Keratinocyte (primary cell): ENCODE measurements at places on chromosomes 6 and 20. TPM values are rescaled to one million over a fixed set of nuclear protein-coding genes. Genes with fewer than 3 reads are reported as not detected.
A peak's percentile ranks its signal among the peaks of the same experiment; 100 is the strongest.

DNA sequence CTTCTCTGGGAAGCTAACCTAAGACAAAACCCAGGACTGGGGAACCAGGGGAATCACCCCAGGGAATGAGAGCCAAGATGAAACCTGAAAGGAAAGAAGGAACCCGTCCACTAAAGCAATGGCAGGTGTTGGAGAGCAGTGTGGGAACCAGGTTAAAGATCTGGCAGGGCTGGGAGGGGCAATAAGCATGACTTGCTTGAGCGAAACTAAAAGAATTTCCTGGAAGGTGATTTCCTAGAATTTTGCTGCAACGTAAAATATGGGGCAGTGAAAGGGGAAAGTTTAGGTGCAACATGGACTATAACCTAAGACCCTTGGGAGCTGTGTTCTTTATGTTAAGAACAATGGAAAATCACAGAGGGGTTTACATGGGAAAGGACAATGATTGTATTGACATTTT, 126.2 kb upstream of the SSTR4 start:
- no peaks in the 10 kb centered on the region for H3K4me1 ChIP-seq
- peaks cover 6% of the 10 kb centered on the region for H3K27me3 ChIP-seq
- H3K36me3 ChIP-seq, result no peaks in the 10 kb centered on the region
- H3K4me3 ChIP-seq, result no peak overlapping the region
- H3K27ac ChIP-seq, result no peak overlapping the region

GRCh38 chr6:139919107-139920026, 544.9 kb upstream of the CITED2 start:
- H3K4me1 ChIP-seq, result no peaks in the 10 kb centered on the region
- no peaks in the 10 kb centered on the region for H3K36me3 ChIP-seq
- no peak overlapping the region for H3K27ac ChIP-seq

DNA sequence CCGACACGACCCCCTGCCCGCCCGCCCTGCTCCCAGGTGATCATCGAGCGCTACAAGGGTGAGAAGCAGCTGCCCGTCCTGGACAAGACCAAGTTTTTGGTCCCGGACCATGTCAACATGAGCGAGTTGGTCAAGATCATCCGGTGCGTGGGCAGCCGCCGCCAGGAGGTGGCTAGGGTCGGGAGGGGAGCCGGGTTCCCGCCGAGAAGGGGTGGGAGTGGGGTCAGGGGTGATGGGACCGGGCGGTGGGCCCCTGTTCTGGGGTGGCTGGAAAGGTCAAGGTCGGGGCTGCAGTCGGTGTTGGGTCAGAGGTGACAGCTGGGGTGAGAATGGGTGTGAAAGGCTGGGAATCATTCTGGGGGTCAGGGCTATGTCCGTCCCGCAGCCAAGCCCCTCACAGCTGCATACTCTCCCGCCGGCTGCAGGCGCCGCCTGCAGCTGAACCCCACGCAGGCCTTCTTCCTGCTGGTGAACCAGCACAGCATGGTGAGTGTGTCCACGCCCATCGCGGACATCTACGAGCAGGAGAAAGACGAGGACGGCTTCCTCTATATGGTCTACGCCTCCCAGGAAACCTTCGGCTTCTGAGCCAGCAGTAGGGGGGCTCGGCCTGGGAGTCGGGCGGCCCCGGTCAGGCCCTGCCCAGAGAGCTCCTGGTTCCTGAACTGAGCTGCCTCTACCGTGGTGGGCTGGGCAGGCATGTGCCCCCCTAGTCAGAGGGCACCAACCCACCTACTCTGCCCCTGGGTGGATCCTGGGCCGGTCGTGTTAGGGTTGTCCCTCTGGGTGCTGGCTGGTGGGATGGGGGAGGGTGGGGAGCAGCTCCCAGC, 1.0 kb downstream of the MAP1LC3A start:
- H3K4me3 ChIP-seq, result no peak overlapping the region
- no peak for DNase-seq
- H3K27me3 ChIP-seq, result no peaks in the 10 kb centered on the region
- peaks cover 6% of the 10 kb centered on the region for H3K4me1 ChIP-seq
- no peak overlapping the region for H3K27ac ChIP-seq
- H3K36me3 ChIP-seq, result no peaks in the 10 kb centered on the region

GRCh38 chr6:158797331-158798310, 21.5 kb downstream of the EZR start:
- no peak for DNase-seq
- peaks cover 8% of the 10 kb centered on the region for H3K36me3 ChIP-seq
- no peaks in the 10 kb centered on the region for H3K27me3 ChIP-seq
- H3K27ac ChIP-seq, result peak overlapping the region; percentile 50

GRCh38 chr20:59804347-59804746, 129.1 kb downstream of the SYCP2 start:
- peaks cover 4% of the 10 kb centered on the region for H3K27me3 ChIP-seq
- H3K4me1 ChIP-seq, result no peaks in the 10 kb centered on the region

The FILIP1 gene
- polyA plus RNA-seq, result 0.01 TPM in 1 of 3 replicates, not detected in the others

The HEY2 gene
- polyA plus RNA-seq, result not detected in 3 replicates

- H3K4me1 ChIP-seq, result no peaks in the 10 kb centered on the region
- no peaks in the 10 kb centered on the region for H3K27me3 ChIP-seq
- H3K36me3 ChIP-seq, result no peaks in the 10 kb centered on the region
- H3K27ac ChIP-seq, result no peak overlapping the region
Observed at GRCh38 chr6:136963259-136963658, 41.2 kb downstream of the SLC35D3 start.

GRCh38 chr20:48608756-48609155, 219.0 kb downstream of the PREX1 start:
- no peak overlapping the region for H3K4me3 ChIP-seq
- no peaks in the 10 kb centered on the region for H3K4me1 ChIP-seq
- no peak for DNase-seq
- H3K36me3 ChIP-seq, result no peaks in the 10 kb centered on the region
- no peaks in the 10 kb centered on the region for H3K27me3 ChIP-seq
- H3K27ac ChIP-seq, result no peak overlapping the region

The CST2 gene
- not detected in 3 replicates for polyA plus RNA-seq

DNA sequence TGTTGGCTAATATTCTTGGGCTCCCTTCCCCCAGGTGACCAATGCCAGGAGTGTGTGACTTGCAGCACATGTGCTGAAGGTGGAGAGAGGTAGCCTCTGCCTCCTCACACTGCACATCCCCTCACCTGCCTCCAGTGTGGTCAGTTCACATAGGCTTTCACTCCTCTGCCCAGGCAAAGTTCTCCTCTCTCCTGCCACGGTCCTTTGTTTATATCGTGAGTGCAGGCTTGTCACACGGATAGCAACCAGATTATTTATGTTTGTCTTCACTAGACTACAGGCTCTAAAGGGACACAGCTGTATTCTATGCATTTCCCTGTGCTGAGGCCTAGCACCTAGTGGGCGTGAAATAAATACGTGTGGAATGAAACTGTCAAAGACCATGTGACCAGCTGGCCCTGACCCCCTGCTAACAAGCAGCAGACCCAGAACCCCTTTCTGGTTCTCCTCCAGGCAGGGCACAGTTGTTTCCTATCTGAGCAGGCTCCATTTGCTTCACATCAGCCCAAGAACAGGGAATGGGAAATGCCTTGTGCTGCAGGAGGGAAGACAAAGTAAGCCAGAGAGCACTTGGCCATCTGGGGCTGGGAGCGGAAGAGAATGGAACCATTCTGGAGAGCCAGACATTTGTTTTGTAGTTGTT, 42.3 kb downstream of the UNC5CL start:
- no peaks in the 10 kb centered on the region for H3K36me3 ChIP-seq
- H3K27ac ChIP-seq, result no peak overlapping the region
- H3K4me3 ChIP-seq, result no peak overlapping the region
- no peak for DNase-seq
- no peaks in the 10 kb centered on the region for H3K27me3 ChIP-seq
- peaks cover 13% of the 10 kb centered on the region for H3K4me1 ChIP-seq

- DNase-seq, result no peak
- H3K4me3 ChIP-seq, result no peak overlapping the region
- no peaks in the 10 kb centered on the region for H3K4me1 ChIP-seq
- H3K27me3 ChIP-seq, result no peaks in the 10 kb centered on the region
- H3K36me3 ChIP-seq, result no peaks in the 10 kb centered on the region
Observed at GRCh38 chr6:115053169-115053860, 710.5 kb upstream of the HS3ST5 start.

The HTR1B gene
- polyA plus RNA-seq, result 0.21 to 0.53 TPM (median 0.24 TPM) in 3 replicates
